ENCODE measurements at places on chromosomes 5 and 9.

GRCh38 chr9:35861161-35861897, 8.9 kb downstream of the OR13J1 start:
- no peak for DNase-seq

- no peak for DNase-seq
These were observed 29.8 kb downstream of the MED27 start for GRCh38 chr9:132049900-132050299.

- no peak for DNase-seq
These were observed 132.9 kb upstream of the CHD1 start for GRCh38 chr5:99061711-99062110.

- DNase-seq: peak; percentile 47
These were observed 5.2 kb downstream of the NTMT1 start for GRCh38 chr9:129630967-129631673.

DNA sequence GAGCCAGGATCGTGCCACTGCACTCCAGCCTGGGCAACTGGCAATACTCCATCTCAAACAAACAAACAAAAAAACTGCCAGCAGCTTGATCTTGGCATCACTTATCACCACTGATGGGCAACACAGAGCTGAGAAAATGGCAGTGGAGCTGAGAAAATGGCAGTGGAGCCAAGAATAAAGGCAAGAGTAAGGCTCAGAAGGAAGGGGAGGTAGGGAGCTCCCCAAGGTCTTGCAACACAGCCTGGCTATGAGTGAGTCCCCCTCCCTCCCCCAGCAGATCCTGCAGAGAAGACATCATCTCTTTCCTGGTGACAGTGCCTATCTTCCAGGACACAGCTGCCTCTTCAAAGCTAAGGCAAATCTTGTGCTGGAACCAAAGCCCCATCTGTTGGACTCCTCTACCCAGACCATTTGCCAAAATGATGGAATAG, 70.3 kb downstream of the UGCG start:
- no peak for DNase-seq

DNA sequence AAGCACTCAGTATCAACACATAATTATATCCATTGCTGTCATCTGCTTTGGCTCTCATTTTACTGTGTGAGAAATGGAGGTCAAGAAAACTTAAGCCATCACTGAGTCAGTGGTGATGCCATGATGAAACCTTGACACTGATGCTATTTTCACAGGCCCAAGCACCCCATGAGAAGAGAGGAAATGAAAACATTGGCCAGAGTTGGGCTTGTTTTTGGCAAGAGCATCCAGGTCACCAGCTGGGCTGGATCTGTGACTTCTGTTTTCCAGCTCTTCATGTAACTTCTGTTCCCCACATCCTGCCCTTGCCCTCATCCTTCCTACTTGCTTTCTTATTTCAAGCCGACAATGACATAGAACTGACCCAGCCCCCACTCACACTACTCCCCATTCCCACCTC, 10.0 kb downstream of the LCP2 start:
- DNase-seq: no peak

DNA sequence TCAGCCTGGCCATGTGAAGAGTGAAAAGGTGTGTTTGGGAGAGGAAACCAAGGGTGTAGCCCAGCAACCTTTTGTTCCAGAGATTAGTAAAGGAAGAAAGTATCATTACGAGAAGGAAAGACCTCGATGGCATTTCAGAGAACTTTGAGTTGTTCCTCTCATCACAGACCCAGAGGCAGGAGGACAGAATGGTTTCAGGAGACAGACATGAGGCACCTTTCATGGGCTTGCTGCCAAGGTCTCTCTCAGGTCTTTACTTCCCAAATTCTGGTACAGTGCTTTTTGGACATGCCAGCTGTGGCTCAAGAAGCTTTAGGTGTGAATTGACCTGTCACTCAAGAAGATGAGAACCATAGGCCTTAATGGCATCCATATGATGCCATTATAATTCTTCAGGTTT, 2.8 kb upstream of the MCC start:
- DNase-seq: no peak

GRCh38 chr5:142725231-142726187, 39.6 kb upstream of the FGF1 start:
- no peak for DNase-seq

GRCh38 chr5:43729846-43730478, 127.0 kb downstream of the NNT start:
- no peak for DNase-seq

- DNase-seq: peak; percentile 32
These were observed 34.8 kb downstream of the ITGA2 start for GRCh38 chr5:53023969-53024368.

DNA sequence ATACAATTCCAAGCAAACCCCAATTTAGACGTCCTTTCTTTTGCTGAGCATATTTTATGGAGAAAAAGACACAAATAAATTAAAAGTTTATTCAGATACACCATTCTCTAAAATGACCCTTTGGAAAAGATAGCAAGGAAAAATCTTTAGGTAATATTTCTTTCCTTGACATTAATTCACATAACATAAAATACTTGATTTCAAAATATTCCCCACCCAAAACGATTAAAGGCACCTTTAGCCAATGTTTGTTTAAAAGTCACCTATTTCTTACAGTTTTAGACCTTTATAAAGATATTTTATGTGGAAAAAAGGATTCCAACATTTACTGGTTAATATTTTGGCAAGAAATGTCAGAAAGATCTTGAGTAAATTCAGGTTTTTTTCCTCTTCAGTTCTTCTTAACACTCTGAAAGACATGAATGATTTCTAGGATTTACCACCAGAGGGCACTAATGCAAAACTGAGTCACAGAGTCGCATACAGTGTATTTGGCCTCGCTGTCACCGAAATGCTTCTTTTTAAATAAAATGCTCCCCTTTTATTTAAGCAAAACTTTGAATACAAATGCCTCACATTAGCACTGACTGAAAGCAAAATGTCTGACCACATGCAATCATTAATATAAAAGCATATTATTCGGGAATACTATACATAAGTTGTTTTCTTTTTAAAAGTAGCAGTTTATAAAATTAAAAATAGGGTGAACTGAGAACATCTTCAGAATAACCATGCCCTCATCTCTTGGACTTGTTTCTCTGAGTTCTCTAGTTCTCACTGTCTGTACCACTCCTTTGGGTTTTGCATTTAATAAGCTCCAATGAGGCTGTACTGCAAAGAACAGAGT, 122.5 kb downstream of the SLC1A3 start:
- DNase-seq: no peak

DNA sequence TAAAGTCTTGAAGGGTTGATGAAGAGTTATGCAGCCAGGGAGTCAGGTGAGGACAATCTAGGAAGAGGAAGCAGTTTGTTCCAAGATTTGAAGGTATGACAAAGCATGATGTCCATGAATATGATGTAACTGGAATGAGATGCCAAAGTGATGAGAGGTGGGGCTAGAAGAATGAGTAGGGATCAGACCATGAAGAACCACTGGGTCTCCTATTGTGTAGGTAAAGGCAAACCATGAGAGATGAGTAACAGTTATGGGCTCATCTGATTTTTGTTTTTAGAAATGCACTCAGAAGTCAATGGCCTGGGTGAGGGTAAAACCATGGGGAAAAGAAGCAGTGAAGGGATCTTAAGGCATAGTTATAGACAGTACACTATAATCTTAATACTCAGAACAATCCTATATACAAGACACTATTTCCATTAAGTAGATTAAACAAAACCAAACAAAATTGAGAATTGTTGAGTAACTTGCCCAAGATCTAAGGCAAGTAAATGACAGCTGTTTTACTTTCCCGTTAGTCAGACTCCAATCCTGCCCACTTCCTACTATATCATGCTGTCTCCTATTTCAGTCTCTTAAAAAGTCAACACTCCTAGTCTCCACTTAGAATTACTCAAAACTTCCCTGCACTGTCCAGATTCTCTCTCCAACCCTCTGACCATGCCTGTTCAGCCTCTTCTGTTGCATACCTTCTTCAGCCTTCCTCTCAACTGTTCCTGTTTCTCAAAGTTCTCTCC, 393.8 kb upstream of the MEF2C start:
- no peak for DNase-seq

- no peak for DNase-seq
These were observed 5.4 kb downstream of the RAD17 start for GRCh38 chr5:69374911-69375446.

GRCh38 chr9:21964925-21965385, 29.2 kb downstream of the CDKN2A start:
- DNase-seq: no peak

DNA sequence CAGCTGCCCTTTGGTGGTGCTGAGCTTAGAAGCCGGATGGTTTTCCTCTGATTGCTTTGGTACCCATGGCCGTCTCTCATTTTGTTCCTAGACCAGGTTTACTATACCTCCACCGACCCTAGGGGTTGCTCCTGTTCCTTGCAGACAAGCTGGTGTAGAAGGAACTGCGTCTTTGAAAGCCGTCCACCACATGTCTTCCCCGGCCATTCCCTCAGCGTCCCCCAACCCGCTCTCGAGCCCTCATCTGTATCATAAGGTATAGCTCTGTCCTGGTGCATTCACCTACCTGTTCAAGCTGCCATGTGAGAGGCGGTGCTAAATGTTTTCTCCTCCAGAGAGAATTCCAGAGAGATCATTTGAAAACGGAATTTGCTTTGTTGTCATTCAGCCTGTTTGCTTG, 39.5 kb downstream of the TENT4A start:
- no peak for DNase-seq

DNA sequence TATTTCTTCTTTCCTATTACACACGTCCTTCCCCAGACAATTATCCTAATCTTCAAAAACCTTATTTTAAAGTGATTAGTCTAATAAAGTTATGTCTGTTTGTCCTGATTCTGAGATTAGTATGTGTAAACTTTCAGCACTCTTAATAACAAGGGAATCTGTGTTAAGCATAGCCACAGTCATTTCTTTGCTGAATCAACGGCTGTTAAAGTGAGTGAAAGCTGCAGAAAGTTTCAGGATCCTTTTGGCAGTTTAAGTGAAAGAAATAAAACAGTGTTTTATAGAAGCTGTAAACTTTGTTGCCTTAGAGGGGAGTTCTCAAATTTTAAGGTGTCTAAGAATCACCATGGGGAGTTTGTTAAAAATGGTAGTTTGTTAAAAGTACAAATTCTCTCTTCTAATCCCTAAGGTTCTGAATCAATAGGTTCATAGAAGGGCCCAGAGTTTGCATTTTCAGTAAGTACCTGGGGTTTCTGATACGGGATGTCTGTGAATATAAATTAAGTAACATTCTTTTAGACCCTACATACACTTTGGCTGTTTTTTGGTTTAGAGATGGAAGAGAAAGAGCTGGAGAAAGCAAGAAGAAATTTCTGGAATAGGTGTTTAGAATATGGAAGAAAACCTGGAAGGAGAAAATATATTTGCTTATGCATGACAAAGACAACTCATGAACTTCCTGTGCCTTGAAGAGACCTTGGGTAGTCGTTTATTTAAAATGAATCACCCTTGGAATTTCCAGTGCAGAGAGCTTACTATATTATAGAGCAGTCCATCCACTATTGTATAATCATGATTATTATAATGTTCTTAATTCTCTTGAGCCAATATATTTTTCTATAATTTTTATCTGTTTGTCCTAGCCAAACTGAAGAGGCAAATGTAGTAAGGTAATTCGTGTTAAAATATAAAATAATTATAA, 45.7 kb downstream of the SCAMP1 start:
- DNase-seq: no peak

DNA sequence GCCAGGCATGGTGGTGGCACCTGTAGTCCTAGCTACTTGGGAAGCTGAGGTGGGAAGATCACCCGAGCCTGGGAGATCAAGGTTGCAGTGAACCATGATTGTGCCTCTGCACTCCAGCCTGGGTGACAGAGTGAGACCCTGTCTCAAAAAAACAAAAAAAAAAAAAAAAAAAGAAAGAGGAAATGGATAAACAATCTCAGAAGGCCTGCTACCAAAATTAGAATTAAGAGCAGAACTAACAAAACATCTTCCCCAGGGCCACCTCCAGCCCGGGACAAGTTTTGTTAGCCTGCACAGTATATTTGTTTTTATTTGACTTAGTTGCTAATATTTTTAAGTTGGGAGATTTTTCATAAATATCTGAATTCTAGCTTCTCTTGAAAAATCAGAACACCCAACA, 23.1 kb downstream of the PAX5 start:
- DNase-seq: no peak

- no peak for DNase-seq
These were observed 757 bp downstream of the TMEM250 start for GRCh38 chr9:136117916-136118319.

DNA sequence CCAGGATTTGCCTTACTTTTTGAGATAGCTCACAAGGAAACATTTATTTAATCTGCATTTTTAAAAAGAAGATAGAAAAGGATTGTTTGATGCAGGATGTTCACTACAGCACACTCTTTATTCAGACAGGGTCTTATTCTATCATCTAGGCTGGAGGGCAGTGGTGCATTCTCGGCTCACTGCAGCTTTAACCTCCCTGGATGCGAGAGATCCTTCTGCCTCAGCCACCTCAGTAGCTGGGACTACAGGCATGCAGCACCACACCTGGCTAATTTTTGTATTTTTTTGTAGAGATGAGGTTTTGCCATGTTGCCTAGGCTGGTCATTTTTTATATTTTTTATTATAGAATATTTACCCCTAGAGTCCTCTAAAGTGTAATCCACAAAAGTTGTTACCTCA, 221.4 kb downstream of the MCTP1 start:
- no peak for DNase-seq

DNA sequence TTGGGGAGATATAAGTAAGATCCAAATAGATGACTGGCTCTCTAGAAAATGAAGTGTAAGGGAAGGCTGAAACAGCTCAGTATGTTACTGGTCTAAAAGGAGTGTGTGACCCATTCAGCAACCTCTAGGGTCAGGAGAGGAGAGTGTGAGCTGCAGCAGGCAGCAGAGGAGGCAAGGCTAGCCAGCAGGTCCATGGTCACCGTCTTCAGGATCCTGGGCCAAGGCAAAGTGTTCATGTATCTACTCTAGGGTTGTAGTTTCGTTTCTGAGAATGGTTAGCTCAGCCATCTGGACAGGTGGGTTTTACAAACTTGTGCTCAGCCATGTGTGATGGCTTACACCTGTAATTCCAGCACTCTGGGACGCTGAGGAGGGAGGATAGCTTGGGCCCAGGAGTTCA, 13.7 kb downstream of the MYO10 start:
- DNase-seq: no peak

DNA sequence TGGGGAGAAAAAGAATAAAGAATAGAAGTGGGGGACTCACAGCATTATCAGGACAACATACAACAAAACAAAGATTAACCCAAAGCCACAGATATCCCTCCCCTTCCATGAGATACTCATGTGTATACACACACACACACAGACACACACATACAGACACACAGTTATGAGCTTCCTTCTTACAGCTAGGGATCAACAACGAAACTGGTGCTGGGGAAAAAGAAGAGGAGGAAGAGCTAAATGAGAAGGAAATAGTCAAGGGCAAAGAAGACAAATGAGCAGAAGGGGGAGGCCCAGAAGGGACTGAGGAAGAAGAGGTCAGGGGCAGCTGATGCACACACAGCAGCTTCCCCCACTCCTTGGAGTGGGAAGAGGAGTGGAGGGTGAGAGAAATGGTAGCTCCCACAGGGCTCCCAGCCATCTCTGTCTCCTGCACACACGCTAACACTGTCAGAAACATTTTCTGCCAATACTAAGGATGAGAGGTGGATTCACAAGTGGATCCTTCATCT, 66.2 kb downstream of the SIL1 start:
- DNase-seq: no peak

- DNase-seq: no peak
These were observed 1145.0 kb downstream of the MAT2B start for GRCh38 chr5:164650427-164650826.

- DNase-seq: no peak
These were observed 359.4 kb downstream of the ENC1 start for GRCh38 chr5:74281166-74281565.

- DNase-seq: peak; percentile 79
These were observed at the start of gene ANKRD18A for GRCh38 chr9:38620483-38621433. TSS of gene ANKRD18A (minus strand) at chr9:38620596. CDS start at chr9:38620285, 311 bp downstream.

GRCh38 chr5:62741761-62742160, 163.1 kb downstream of the LRRC70 start:
- no peak for DNase-seq
